ENCODE measurements at places on chromosomes 2 and 18.

DNA sequence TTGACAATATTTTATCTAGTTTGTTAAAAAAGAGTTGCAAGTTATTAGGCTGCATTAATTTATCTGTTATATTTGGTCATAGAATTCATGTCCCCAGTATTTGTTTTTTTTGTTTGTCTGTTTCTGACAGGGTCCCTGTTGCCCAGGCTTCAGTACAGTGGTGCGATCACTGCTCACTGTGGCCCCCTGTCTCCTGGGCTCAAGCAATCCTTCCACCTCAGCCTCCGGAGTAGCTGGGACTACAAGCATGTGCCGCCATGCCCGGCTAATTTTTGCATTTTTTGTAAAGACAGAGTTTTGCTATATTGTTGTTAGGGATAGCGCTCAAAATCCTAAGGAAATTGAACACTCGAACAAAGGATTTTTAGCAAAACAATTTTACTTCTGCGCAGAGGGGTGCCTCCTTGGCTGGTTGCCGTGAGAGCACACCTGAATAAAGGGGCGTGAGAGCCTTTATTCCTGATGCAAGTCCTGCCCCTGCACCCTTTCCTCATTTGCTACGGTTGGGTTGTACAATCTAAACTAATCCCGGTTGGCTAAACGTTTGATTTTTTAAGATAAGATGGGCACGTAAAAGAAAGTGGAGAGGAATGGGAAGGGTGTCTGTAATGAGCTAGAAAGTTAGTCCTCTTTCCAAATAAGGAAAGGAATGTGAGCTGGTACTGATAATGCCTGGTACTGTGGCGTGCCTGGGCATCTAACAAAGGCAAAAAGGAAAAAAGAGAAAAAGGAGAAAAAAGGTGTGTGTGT is 65.5 kb downstream of the COMMD1 start:
- DNase-seq, result no peak

- no peak for DNase-seq
These were observed 380.6 kb downstream of the SUCLG1 start for GRCh38 chr2:84078471-84078870.

- no peak for DNase-seq
These were observed 32.7 kb downstream of the MOB4 start for GRCh38 chr2:197548582-197548981.

- no peak for DNase-seq
These were observed 214.0 kb downstream of the CYP26B1 start for GRCh38 chr2:71933467-71934319.

GRCh38 chr18:70359071-70359470 is 70.2 kb downstream of the SOCS6 start:
- no peak for DNase-seq

GRCh38 chr2:181847198-181847556 is 44.4 kb upstream of the ITPRID2 start:
- DNase-seq, result no peak

DNA sequence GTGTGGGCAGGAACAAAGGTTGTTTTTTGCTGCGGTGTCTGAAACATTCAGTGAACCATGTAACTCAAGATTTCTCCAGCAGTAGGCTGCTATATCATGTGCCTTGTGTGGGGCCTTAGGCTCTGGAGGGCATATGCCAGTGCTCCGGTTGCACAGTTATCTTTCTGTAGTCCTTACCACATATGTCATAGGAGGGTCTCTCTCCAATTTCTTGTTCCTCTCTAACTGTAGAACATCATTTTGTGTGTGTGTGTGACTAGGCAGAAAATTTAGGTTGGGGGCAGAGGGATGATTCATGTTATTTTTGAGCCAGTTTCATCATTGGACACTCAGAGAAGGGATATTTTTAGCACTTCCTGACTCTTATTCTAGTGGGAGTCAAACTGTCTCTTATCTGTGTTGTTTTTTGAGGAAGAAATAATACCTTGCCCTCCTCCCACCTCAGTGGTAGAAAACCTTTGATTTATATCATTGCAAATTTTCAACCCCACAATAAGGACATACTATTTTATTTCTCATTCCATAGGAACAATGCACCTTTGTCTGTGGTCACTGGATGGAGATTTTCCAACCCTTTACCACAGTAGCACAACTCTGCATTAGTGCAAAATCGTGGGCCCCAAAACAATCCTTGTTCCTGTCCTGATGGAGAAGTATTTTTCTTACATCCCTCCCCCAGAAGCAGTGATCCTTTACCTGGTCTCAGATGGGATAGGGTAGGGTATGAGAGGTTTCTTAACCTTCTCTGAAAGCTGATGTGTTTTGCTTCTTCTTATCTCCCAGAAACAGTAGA is 113.9 kb downstream of the CCDC74A start:
- no peak for DNase-seq

- no peak for DNase-seq
These were observed 18.0 kb downstream of the ZNF532 start for GRCh38 chr18:58882686-58883085.

DNA sequence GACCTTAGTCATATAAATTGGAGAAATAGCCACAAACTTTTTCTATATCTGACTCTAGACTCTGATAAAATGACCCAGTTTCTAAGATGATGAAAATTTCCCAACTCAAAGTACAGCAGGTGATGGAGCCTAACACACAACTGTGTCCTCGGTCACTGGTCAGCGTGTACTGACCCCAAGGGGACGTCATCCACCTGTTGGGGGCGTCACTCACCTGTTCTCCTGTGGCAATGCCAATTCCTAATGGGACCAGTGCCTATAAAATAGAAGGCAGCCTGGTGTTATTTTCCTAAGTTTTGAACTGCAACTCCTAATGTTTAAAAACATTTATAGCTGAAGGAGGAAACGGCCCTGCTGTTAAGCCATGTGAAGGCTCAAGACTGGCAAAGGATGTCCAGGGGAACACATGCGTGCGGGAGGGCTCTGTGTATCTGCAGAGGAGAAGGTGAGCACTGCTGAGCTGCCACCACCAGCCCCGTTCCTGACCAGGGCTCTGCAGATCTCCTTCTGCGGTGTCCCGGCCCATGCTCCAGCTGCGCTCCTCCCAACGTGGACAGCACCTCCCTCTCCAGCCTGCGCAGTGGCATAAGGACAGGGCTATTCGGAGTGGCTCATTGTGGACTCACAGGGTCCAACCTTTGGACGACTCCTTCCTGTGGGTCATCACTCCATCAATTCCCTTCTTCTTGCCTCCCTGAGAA is 21.2 kb downstream of the TYMS start:
- no peak for DNase-seq

DNA sequence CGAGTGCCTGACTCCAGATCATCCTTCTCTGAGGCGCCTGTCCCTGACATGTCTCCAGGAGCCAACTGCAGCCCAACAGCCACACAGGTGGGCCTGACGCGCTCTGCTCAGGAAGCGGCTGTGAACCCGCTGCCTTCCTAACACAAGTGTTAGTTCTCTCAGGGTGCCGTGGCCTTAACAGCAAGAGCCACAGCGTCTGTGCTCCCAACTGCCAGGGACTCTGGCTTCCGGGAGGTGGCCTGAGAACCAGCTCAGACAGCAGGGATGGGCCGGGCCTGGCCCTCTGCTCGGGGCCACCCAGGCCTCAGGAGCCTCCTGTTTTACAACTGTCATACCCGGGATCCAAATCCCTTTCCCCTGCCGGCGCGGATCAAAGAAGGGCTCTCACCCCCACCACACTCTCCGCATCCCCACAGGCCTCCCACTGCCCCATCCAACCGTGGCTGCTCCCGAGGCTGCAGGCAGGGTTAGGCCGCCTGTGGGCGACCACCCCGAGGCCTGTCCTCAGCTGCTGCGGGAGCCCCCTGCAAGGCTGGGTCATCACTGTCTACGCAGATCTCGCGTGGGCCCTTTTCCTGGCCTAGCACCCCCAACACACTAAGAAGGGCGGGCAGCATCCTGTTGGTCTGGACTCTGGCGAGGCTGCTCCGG is 114.2 kb upstream of the ZNF236 start:
- no peak for DNase-seq

- DNase-seq, result no peak
These were observed 86.3 kb downstream of the KCTD18 start for GRCh38 chr2:200423541-200423940.

- no peak for DNase-seq
These were observed 556.2 kb upstream of the DSEL start for GRCh38 chr18:68072744-68073143.

DNA sequence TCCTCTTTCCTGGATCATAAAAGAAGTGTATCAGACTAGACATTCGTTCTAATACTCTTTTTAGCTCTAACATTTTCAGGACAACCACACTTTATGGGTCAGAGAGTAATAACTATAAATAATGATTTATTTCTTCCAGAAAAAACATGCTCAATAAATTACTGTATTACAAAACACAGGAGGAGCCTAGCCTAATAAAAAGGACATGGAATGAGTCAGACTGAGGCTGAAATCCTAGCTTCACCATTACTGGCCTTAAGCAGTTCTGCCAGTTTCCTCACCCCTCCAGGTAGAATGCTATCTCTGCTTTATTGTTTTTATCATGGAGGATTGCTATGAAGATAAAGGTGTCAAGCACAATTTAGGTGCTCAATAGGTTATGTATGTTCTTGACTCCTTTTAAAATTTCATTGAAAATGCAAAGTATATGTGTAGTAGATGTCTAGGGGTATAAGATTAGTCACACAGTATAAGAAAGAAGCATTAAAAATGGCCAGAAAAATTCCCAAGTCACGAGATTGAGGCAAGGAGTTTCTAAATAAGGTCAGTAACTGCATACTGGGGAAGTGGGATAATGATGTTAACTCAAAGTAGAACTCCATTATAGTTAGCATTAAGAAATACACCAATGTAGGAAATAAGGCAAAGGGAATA is 105.5 kb upstream of the NEUROD1 start:
- no peak for DNase-seq

DNA sequence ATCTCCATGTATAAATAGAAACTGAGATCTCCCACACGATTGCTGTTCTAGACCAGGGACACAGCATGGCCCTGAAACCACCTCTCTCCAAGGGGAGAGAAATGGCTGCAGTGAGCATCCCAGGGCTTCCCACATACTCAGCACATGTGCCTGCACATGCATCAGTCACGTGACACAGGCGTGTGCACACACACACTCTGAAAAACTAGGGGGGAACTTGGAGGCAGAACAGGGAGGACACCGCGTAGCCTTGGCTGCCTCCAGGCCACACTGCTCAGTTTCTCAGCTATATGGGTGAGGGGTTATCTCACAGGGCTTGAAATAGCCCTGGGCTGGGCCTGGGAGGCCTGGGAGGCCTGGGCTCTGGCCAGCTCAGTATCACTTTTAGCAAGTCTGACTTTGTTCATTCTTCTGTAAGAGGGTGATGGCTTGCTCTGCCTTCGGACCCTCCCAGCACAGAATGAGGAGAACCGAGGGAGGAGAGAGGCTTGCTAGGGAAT is 66.9 kb downstream of the EMX1 start:
- no peak for DNase-seq

- DNase-seq, result no peak
These were observed 18.8 kb downstream of the DYNC2LI1 start for GRCh38 chr2:43792653-43793052.

DNA sequence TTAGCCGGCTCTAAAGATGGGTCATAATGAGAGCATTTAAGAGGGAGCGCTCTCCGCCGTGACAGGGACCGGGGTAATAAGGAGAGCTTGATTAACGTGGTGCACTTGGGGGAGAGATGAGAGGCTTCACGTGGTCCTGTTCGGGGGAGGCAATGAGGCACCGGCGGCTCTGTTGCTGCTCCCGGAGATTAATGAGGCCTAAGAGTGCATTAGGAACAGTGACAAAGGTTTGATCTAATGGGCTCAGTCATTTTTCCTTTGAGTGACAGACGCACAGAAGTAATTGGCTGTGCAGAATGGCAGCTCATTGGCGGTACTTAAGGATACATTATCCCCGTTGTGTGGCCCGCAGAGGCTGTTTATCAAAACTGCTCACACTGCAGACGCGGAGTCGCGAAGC is 250.7 kb downstream of the GBX2 start:
- no peak for DNase-seq

GRCh38 chr18:42635378-42636048 is 480.0 kb downstream of the RIT2 start:
- no peak for DNase-seq

GRCh38 chr18:57440331-57441070 is 5.3 kb downstream of the ONECUT2 start:
- DNase-seq, result no peak

- DNase-seq, result no peak
These were observed 519.1 kb downstream of the RNF144A start for GRCh38 chr2:7436096-7436906.

DNA sequence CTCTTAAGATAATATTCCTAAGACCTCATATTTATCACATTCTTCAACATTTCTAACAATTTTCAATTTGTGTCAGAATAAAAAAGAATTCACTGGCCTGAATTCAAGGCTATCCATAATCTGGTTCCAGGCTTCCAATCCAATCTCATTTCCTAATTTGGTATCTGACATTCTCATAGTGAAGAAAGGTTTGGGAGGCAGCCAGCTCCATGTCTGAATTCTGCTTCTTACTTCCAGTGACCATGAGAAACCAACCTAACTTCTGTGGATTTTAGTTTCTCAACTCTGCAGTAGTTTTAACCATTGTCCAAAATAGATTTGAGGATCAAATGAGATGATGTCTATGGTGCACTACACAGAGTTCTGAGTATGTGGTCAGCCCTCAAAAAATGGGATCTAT is 439.1 kb upstream of the GCFC2 start:
- no peak for DNase-seq

DNA sequence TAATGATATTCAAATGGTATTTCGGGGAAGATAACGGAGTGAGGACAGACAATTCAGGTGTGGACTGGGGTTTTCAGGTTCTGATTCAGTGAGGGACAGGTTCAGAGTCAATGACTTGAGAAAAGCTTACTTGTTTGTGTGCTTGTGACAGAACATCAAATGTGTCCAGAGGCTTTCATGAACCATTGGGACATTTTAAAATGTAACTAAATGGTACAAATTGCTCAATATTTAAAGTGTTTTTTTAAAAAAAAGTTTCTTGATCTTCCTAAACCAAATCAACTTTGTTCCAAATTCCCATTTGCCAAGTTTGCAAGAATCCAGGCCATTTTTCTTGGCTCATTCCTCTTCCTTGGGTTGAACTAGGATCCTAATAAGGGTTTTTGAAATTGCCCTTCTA is 59.4 kb upstream of the BZW1 start:
- no peak for DNase-seq

DNA sequence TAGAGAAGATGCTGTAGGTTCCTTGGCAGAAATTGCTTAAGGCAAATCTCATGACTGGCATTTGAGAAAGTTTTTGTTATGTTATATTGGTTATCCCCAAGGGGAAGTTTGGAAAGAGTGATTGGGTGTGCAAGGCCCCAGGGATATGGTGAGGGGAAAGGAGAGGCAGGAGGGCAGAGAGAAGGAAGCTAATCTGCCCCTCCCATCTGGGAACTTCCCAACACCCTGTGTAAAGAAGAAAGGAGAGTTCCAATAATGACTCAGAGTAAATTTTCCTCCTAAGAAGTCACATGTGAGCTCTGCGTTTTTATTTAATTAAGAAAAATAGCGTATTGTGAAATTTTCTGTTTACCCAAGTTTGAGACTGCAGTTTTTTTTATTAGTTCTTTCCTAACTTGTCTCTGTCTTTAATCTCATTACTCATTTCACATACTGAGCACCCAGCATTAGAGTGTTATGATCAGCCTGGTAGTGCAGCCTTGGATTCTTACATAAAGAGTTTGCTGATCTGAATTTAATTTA is 3.1 kb upstream of the KYNU start:
- DNase-seq, result no peak

- DNase-seq, result no peak
These were observed 7.5 kb upstream of the COLEC11 start for GRCh38 chr2:3587432-3587831.

- DNase-seq, result no peak
These were observed 144.6 kb upstream of the SATB2 start for GRCh38 chr2:199602271-199602895.
